ENCODE measurements at places on chromosomes 12 and 14.
A peak's percentile ranks its signal among the peaks of the same experiment; 100 is the strongest.

GRCh38 chr12:107807471-107808150 is 33.1 kb downstream of the ASCL4 start:
- DNase-seq, result no peak

DNA sequence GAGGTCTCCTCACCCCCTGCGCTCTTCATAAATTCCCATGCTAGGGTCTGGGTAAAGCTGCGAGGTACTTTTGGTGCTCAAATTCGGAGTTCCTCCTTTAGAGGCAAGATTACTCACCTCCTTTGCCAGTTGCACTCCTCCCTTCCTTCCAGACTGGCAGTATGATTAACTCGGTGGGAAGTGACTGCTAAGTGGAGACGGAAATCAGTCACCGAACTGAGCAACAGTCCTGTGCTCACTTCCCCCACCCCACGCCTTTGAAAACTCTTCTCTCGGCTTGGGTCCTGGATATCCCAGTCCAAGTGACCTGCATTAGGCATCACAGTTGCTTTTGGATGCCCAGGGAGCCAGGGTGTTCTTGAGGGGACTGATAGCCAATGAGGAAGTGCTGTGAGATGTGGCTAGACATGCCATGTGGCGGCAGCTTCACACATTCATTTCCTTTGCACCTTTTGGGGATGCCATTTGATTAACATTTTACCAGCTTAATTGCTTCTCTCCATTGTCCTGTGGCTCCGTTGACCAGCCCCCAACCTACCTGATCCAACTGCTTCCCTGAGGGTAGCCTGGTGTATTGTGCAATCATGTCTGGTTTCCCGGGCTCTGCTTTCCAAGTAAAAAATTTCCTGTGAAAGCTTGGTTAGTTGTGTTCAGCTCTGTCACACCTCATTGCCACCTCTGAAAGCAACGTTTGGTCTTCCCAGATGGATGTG is 840 bp downstream of the PNP start:
- DNase-seq, result peak; percentile 46

DNA sequence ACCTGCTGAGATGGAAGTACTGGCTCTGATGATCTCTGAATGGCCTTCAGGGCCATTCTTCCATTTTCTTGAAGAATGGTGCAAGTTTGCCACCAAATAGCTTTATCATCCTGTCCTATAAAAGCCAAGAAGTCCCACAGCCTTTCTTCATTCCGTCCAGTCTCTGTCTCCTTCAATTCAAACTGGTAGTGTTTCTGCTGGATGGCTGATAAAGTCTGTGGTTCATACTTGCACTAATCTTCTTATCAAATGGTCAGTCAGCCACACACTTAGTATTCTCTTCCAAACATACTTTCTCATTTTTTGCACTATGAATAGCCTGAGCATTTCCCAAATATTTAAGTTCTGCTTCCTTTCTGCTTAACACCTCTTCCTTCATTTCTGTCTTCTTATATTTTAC is 39.4 kb upstream of the BEGAIN start:
- no peak for DNase-seq

DNA sequence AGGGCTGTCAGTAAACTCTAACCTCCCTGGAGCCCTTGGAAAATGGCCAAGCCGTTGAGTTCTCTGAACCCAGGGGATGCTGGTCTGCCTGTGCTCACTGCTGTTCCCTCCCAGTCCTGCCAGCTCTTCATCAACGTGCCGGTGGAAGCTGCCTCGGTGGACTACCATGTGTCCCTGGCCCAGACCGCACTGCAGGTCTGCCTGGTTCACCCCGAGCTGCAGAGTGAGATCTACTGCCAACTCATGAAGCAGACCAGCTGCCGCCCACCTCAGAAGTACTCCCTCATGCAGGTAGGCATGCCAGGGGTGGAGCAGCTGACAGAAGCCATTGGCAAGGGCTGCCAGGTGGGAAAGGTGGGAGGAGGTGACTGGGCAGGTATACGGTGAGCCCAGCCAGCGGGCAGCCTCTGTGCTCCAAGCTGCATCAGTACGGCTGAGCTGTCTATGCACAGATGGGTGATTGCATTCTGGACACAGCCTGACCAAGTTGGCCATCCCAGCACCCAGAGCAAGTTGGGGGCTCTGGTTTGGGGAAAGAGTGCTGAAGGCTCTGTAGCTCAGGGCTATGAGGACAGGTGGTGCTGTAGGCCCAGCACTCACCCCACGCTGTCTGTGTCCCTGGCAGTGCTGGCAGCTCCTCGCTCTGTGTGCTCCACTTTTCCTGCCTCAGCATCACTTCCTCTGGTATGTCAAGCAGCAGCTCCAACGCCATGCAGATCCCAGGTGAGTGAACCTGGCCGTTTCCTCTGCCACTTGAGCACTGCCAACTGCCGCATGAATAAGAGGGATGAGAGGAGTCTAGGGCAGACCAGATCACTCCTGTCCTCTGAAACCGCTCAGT is 21.9 kb downstream of the PIGH start:
- no peak for DNase-seq

- DNase-seq, result no peak
Measured at GRCh38 chr14:68623826-68624225, 169.0 kb downstream of the ZFP36L1 start.

DNA sequence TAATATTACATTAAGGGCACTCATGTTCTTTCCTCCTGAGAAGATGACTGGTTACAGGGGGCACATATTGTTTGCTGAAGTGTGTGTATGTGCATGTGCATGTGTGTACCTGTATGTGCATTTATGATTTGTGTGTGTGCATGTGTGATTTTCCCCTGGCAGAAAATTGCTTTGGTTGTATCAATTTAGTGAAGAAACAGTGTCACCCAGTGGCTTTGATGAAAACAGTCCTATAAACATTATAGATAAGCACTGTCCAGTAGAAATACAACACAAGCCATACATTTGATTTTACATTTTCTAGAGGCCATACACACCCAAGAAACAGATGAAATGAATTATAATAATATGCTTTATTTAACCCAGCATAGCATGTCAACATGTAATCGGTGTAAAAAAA is 8.6 kb downstream of the PDE3A start:
- no peak for DNase-seq

- no peak for DNase-seq
Measured at GRCh38 chr14:42228611-42229010, 621.9 kb downstream of the LRFN5 start.

- DNase-seq, result no peak
Measured at GRCh38 chr14:23403139-23403438, 5.0 kb downstream of the MYH6 start.

DNA sequence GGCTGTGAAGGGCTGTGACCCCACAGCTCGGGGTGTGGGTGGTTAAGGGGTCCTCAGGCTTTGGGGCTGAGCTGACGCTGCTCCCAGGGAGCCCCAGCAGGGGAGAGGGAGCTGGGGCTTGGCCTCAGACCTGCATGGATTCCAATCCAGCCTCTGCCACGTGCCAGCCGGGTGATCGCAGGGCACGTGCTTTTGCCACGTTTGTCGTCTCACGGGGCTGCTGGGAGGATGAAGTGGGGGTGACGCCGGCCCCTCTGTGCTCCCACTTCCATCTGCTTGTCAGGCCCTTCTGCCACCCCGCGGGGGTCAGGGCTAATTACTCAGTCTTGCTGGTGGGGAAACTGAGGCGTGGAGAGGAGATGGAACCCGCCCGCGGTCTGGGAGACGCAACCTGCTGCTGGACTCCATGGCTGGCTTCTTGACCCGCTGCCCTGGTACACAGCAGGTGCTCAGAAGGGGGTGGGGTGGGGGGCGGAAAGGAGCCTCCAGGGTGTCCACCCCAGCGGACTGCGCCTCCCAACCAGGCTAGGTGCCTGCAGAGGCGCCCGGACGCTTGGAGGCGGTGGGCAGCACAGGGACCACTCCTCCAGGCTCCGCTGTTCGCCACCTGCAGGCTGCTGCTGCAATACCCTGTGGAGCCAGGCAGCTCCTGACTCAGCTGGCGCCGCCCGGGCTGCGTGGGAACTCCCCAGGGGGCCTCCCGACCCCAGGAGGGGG is 36.4 kb upstream of the PRIMA1 start:
- DNase-seq, result no peak

- no peak for DNase-seq
Measured at GRCh38 chr14:24298892-24299254, 707 bp downstream of the DHRS1 start.

DNA sequence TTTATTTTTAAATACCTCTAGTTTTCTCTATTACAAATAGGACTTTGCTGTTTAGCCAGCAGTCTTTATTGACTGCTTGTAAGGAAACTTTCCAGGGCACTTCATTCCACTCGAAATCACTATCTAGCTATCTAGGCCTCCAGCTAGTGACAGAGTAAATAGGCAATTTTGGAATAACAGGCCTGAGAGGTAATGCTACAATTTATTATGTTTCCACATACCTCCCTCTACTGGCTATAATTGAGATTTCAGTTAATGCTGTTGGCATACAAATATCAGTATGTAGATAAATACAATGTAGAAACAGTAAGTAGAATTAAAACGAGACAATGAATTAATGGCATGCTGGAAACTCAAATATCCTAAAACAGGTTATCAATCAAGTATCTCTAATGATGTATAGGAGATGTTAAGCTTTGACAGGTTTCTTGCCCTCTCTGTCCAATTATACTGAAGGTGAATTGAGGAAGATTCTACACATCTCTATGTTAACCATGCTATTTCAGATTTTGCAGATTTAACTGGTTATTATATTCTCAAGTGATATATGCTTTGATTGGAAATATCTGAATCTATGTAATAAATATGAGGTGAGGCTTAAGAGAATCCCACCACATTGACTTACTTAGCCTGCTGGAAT is 7.2 kb downstream of the DTD2 start:
- DNase-seq, result no peak

DNA sequence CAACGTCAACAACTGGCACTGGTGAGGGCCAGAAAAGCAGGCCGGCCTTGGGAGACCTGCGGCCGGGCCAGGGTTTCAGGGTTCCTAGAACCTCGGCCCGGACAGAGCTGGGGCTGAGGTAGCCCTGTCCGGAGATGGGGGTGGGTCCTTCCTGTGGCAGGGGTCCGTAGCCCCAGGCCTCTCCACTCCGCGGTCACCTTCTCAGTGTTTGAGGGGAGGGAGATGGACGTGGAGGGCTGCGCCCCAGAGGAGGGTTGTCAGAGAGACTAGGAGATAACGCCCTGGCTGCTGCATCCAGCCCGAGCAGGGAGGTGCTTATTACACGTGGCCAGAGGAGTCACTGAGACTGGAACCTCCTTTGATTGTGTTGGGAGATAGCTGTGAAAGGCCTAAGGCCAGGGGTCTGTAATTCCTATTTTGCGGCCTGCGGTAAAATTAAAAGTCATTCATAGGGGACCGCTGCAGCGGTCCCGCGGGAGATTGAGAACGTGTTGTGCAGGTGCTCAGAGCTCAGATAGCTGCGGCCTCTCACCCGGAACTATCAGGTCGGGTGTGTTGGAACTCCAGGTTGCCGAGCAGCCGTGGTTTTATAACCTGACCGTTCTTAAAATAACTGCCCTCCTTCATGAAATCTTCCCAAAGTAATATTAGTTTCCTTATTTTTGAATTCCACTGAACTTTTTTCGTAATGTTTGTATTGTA is 507 bp downstream of the AHSA1 start:
- peak; percentile 27 for DNase-seq

- DNase-seq, result no peak
Measured at GRCh38 chr12:43501703-43502102, 50.3 kb downstream of the ADAMTS20 start.

- DNase-seq, result no peak
Measured at GRCh38 chr12:47954058-47954457, 9.3 kb upstream of the TMEM106C start.

DNA sequence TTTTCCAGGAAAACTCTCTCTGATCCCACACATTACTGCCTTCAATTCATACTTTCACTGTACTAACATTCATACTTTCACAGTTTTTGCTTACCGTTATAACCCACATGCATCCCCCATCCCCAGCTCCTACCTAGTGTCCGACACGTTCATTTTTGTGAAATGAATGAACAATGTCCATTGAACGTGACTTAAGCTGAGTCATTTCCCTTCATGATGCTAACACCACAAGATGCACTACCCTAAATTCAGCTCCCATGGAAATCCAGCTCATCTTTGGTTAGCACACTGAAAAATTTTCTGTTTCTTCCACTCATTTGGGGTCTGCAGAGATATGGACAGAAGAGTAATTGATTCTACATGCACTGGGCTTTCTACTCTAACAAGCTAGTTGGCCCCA is 84.7 kb downstream of the GALNT4 start:
- no peak for DNase-seq

GRCh38 chr14:52948836-52949235 is 2.0 kb downstream of the FERMT2 start:
- no peak for DNase-seq

DNA sequence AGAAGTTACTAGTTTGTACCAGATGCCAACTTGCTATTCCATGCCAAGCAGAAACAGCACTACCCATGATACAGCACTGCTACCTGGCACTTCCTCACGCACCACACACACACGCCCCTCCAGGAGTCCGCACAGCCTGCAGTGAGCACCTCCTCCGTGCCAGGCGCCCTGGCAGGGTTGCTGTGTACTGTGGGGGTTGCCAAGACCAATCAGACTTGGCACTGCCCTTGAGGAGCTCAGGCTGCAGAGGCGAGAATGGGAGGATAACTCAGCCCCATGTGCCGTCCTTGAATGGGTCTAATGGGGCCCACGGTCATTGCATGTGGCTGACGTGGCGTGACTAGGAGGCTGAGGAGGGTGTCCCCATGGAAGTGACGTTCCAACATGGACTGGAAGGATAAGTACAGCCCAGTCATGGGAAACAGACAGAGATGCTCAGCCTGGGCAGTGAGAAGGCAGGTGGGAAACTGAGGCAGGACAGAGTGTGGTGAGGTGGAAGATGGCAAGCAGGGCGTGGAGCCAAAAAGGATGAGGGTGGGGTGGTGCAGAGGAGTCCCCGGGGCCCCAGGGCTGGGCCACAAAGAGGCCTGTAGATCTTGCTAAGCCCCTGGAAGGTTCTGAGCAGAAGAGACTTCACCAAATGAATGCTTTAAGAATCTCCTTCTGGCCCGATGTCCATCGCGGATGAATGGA is 65.3 kb upstream of the C14orf180 start:
- DNase-seq, result no peak

DNA sequence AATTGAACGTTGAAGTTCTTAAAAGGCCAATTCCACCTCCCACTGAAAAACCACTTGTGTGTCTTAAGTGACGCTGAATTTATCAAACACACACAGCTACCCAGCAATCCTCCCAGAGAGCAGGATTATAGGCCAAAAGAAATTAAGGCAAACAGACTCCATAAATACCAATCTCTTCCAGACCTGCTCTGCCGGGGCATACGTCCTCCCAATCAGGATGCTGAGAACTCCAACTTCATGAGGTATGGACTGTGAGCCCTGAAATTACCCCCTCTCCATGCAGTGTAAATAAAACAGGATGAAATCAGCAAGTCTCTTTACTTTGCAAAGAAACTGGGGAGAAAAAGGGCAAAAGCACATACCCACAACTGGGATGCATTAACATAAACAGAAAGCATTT is 265.2 kb downstream of the KSR2 start:
- DNase-seq, result no peak

- DNase-seq, result no peak
Measured at GRCh38 chr12:131378861-131379665, 331.8 kb upstream of the SFSWAP start.

GRCh38 chr14:37515771-37516170 is 79.3 kb downstream of the FOXA1 start:
- DNase-seq, result no peak

- no peak for DNase-seq
Measured at GRCh38 chr12:64395739-64396138, 5.2 kb upstream of the C12orf56 start.

GRCh38 chr14:74595006-74595735 is 16.9 kb downstream of the LTBP2 start:
- DNase-seq, result no peak

GRCh38 chr12:84696908-84697540 is 215.6 kb downstream of the SLC6A15 start:
- DNase-seq, result no peak

GRCh38 chr12:67747869-67748742 is 99.6 kb downstream of the DYRK2 start:
- no peak for DNase-seq

GRCh38 chr12:101803978-101804377 is 26.8 kb downstream of the GNPTAB start:
- no peak for DNase-seq

Data from stimulated activated CD4-positive, alpha-beta T cell treated with anti-CD3 and anti-CD28 coated beads, TNF-alpha, amount 100 ng/mL, for 48 hours (primary cell).